ENCODE measurements at places on chromosomes 12 and 14. TPM values are rescaled to one million over a fixed set of nuclear protein-coding genes. Genes with fewer than 3 reads are reported as not detected.

The MYH6 gene
- not detected for total RNA-seq

DNA sequence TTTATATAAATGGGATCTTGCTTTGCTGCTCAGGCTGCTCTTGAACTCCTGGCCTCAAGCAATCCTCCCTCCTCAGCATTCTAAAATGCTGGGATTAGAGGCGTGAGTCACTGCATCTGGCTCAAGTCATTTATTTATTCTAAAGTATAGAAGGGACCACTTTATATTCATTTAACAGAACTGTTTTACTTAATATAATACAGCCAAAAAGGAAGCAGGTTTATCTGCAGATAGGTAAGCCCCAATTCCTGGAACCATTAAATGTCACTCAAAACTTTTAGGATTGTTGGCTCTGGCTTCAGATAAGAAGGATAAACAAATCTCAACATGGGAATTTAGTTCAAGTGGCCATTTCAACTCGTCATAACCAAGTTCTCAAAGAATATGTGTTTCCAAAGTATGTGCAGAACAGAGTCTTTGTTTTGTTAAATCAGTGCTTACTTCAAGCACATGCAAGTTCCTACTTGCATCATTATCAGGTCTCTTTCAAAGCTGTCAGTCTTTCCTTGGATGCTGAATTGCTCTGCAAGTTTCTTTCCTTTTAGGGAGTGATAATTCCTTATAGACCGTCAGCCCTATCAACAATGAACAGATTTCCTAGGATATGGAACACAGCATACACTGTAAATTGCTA lies 60.4 kb downstream of the KITLG start:
- no peak for DNase-seq

DNA sequence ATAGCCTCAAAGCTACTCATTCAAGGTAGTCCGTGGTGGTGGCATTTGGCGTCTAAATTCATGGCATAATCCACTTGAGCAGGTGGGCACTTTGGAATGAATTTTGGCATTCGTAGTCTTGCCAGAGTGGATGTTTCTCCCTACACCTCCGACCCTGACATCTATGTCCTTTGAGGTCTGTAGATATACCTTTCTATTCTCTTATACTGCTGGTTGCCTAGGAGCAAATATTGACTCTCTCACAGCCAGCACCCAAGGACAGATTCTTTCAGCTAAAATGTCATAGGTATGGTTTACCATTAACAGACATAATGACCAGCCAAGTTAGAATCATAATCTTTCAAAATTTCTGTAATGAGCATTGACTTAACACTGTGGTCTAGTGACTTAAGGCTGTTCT lies 47.4 kb upstream of the FLRT2 start:
- DNase-seq, result no peak

DNA sequence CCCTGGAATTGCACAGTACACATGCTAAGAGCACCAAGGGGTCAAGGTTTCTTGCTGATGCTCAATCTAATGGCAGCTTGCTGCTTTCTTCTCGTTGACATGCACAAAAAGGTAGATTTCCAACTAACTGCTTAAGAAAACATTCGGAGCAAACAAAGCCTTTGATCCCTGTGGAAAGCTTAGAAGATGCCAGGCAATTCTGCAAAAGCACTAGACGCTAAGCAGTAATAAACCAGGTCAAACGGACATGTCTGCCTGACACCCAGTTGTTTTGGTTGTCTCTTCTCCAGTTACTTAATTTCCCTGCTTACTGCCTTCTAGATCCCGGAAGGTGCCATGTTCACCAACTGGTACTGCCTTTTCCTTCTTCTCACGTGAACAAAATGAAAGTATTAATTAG lies 100.5 kb upstream of the TMCC3 start:
- no peak for DNase-seq

The GLT8D2 gene
- total RNA-seq, result not detected

The CELA1 gene
- total RNA-seq, result not detected

The PRMT5 gene
- total RNA-seq, result 263 TPM

GRCh38 chr14:23132970-23133369 lies 13.9 kb upstream of the CEBPE start:
- no peak for DNase-seq

- no peak for DNase-seq
Observed at GRCh38 chr12:63964301-63964700, 119.8 kb downstream of the SRGAP1 start.

GRCh38 chr12:16610743-16611142 lies 4.8 kb upstream of the LMO3 start:
- no peak for DNase-seq

- DNase-seq, result no peak
Observed at GRCh38 chr12:95674163-95674562, 116.4 kb downstream of the NTN4 start.

- DNase-seq, result no peak
Observed at GRCh38 chr14:81557146-81557545, 23.5 kb upstream of the SEL1L start.

DNA sequence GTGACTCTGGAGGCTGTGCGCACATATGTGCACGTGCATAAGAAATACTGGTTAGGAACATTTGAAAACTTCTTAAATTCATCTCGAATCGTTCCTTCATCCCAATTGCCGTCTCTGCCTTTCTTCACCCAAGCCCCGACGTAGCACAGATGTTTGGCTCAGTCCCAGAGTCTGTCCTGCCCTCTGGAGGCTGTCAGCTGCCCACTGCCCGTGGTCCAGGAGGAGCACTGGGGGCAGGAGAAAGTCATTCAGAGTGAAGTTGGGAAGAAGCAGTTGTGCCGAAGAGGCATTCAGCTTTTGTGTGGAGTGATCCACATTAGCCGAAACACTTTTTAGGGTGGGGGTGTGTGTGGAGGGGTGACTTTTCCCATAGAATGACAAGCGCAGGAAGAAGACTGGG lies 124.9 kb downstream of the TSPAN9 start:
- no peak for DNase-seq

DNA sequence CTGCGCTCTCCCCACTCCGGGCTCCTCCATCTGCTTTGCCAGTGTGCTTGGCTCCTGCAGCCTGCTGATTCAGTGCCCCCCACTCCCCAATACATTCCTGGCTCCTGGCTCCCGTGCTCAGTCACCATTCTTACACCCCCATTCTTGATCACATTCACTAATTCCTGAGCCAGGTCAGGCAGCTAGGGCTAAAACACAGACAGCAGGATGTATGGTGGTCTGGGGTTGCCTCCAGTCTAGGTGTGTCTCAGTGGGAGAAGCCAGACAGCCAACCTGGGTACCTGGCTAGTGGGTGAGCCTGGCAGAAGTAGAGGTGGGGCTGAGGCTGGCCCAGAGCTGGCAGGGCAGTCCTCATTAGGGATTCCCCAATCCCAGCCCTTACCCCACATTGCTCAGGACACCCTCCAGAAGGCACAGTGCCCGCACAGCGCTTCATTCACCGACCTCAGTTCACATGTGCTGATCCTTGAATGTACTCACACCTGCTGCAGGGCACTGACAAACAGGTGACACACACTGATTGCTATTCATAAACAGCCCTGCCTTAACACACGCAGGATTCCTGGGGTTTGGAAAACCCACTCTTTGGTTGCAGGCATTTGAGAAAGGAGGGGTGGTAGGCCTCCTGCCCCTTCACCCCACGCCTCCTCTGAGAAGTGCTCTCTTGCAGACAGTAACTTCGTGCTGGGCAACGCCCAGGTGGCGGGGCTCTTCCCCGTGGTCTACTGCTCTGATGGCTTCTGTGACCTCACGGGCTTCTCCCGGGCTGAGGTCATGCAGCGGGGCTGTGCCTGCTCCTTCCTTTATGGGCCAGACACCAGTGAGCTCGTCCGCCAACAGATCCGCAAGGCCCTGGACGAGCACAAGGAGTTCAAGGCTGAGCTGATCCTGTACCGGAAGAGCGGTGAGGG lies 1.7 kb downstream of the KCNH3 start:
- no peak for DNase-seq

- no peak for DNase-seq
Observed at GRCh38 chr12:65470256-65470655, 191.8 kb downstream of the MSRB3 start.

The B3GNT4 gene
- 0.16 TPM for total RNA-seq

- DNase-seq, result no peak
Observed at GRCh38 chr12:82567688-82568087, 119.0 kb upstream of the TMTC2 start.

DNA sequence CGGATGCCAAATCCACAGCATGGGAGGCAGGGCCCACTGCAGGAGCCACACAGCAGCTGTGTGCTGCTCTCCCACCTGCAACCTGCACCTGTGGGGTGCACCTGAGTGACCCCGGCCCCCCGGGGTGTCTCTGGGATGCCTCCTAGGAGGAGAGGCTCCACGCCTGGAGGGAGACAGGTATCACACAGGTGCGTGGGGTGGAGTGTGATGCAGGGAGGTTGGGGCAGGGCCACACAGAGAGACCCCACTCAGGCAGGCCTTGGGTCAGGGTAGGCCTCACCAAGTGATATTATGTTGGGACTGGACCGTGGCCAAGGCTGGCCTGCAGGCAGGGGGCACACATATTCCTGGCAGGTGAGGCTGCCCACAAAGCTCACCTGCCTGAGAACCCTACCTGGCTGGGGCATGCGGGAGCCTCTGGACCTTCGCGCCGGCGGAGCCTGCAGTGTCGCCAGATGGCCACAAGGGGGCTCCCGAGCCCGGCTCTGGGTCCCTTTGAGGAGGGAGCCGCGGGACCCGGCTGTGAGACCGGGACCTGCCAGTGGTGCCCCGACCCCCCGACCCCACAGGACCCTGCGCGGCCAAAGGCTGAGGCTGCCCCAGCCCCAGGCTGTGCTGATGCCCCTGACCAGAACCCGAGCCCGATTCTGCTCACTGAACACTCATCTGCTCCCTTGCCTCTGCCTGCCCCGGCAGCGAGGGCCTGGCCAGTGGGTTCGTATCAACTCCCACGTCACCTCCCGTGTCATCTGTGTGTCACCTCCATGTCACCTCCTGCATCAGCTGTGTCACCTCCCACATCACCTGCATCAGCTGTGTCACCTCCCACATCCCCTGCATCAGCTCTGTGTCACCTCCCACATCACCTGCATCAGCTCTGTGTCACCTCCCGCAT lies 11.4 kb downstream of the TMEM121 start:
- DNase-seq, result peak; percentile 73

The RIC8B gene
- 8.6 TPM for total RNA-seq

DNA sequence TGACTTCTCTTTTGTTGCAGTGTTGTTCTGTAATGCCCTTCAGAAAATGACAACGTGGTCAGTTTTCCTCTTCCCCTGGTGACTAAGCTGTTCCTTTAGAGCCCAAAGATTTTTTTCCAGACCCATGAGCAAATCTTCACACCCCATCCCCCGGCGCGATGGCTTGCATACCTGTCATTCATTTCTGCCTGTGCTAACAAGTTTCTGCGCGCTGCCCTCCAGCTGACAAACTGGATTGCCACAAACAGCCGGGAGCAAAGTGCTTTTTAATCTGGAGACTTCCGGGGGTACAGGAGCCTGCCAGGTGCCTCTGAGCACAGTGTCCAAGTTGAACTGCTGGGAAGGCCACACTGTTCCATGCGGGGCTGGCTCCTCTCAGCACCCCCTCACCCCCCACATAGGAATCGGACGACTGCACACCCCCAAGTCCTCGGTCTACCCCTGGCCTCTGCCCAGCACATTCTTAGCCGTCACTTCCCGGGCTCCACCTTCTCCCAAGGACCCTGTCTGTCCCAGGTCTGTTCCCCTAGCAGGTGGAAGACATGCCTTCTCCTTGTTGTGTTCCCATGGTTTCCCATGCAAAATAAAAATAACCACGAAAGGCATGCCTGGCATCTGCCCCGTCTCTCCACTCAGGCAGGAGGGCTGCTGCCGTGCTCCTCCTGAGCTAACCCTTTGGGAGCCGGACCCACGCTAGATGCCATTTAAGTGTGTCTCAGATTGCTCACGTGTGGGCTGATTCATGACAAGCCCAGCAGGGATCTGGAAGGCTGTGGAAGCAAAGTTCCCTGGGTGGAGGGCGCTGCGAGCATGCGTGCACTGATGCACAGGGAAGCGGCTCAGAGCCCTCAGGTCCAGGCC lies 14.1 kb downstream of the RILPL1 start:
- no peak for DNase-seq

GRCh38 chr12:12097891-12098690 lies 27.4 kb downstream of the BCL2L14 start:
- DNase-seq, result no peak

GRCh38 chr14:32733015-32733414 lies 205.7 kb upstream of the NPAS3 start:
- no peak for DNase-seq

DNA sequence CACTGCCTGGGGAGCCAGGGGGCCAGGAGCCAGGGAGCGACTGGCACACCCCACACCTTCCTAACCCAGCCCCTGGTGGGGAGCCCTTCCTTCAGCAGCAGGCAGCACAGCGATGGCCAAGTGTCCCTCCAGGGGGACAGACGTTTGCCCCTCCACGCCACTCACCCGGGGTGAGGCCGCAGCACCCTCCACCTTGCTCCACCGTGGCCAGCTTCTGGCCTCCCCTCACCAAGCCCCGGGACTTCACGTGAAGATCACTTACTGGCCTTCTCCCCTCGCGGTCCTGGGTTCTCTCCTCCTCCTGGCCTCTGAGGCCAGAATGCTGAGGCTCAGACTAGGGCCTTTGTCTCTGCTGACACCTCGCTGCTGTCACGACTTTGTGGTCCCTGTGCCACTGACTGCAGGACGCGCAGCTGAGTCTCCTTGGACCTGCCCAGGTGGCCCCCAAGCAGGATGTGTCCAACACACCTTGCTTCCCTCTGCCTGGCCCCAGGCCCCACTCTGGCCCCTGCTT lies 3.5 kb upstream of the ASPG start:
- no peak for DNase-seq

The RFLNA gene
- total RNA-seq, result not detected

- no peak for DNase-seq
Observed at GRCh38 chr12:128570191-128571065, 253.3 kb downstream of the SLC15A4 start.

DNA sequence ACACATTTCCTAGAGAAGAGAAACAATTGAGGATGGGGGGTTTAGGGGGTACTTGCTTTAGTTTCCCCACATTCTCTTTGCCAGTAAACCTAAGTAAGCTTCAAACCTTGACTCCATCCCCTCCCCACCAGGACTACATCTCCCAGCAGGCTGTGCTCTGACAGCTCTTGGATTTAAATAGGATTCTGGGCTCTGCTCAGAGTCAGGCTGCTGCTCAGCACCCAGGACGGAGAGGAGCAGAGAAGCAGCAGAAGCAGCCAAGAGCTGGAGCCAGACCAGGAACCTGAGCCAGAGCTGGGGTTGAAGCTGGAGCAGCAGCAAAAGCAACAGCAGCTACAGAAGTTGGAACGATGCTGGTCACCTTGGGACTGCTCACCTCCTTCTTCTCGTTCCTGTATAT lies 20.6 kb downstream of the RDH12 start:
- no peak for DNase-seq

The CFAP251 gene
- total RNA-seq, result 0.82 TPM

- no peak for DNase-seq
Observed at GRCh38 chr12:94561943-94562411, 88.4 kb downstream of the TMCC3 start.

GRCh38 chr12:53791735-53792326 lies 40.1 kb upstream of the CISTR start:
- DNase-seq, result peak; percentile 29

All from activated T-cell treated with anti-CD3 and anti-CD28 coated beads, Interleukin-2, amount 50 U/mL, for 4 hours (primary cell).